Right hindlimb (tissue), 1 donor: ENCODE measurements at places on chromosomes 7 and 10.

- no peak for DNase-seq
Observed at GRCh38 chr7:113921363-113921762, 2.6 kb upstream of the PPP1R3A start.

- peak; percentile 59 for DNase-seq
Observed at GRCh38 chr10:46516660-46517416, 39.6 kb downstream of the GPRIN2 start.

- no peak for DNase-seq
Observed at GRCh38 chr10:1662438-1663025, 74.8 kb downstream of the ADARB2 start.

DNA sequence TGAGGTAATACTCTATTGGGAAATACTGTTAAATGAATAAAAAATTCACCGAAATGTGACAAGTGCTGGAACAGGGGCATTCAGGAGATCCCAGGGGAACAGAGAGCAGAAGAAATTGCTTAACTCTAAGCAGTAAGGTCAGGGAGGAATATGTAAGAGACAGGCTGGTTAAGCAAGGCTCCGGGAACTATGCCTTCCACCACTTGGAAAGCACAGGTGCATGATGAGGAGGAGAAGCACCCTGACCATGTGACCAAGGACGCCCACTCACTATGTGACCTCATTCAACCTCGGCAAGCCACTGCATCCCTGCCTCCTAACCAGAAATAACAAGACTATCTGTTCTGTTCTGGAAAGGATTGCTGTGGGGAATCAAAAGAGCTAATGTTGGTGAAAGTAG, 218.4 kb downstream of the ELMO1 start:
- no peak for DNase-seq

DNA sequence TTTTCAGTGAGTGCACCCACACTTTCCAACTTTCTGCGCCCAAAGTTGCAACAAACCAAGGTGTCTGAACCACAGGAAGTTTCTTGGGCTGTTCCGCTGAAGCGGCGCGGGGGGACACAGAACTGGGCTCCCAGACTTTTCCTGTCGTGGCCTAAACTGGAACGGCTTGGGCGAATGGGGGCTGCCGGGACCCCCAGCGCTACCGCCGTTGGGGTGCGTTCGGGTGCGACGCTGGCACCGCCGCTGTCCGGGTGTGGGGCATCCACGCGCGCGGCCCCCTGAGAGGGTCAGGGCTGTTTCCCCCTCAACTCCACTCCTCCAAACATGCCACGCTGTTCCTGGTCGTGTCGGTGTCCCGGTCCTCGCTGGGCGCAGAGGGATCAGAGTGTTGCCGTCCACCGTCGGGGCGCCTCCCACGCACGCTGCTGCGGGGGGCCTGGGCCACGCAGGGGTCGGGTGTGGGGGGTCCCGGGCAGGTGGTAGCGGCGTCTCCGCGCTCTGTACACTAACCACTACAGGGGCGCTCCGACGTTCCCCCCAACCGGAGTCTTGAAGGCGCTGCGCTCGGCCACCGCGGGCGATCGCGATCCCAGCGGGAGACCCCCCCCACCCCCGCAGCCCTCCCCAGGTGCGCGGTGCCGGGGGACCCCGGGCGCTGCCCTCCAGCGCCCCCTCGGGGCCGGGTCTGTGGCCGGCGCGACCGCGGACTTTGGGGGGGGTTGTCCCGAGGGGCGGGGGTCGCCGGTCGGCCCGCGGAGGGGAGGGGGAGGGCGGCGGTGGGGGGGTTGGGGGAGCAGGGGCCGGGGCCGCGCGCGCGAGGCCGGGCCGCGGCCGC, 2.2 kb upstream of the CUX1 start:
- DNase-seq, result no peak

DNA sequence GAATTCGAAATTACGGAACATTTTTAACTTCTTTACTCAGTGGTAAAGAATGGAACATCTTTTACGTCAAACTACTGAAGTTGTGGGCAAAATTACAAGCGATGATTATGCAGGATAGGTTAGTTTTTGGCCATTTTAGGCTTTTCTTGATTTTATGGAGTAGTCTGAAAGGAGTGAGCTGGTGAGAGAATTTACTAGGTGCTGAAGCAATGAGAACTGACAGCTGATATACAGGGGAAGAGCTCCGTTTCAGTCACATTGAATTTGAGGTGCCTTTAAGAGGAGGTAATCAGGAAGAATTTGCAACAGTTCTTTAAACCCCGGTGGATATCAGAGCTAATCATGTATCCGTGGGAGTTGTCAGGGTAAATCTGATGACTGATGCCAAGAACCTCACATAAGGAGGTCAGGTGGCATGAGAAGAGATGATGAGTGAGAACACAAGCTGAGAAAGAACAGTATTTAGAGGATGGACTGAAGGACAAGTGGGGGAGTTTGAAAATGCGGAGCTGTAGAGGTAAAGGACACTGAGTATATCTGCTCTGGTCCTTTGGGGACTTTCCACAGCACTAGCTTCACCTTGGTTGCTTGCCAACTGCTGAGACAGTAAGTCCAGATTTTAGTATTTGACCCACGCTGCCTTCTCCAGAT, 104.3 kb downstream of the AHR start:
- DNase-seq, result no peak

- no peak for DNase-seq
Observed at GRCh38 chr10:118308664-118309063, 33.5 kb downstream of the FAM204A start.

DNA sequence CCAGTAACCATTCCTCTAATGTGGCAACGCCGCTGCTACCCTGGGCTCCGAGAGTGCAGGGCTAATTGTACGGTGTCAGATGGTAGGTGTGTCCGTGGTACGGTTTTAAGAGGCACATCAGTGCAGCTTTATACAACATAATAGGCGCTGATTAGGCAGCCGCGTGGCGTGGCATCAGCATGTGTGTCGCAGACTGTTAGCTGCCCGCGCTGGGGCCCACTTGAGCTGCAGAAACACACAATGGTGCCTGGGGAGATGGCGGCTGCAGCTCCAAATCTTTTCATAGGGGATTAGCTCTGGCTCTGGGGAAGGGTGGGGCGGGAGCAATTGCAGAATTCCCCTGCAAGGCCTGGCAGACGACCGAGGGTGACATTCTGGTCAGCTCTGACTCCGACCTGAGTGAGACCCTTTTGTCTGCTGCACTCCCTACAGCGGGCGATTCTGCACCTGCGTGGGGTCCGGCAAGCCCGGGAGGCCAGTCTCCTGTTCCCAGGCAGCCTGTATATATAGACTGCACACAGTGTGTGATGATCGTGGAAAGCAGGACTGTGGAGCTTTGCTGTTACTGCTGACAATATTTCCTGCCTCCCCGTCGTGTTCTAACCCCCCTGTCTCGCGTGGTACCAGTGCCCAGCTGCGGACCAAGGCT, 722.7 kb upstream of the CELF2 start:
- no peak for DNase-seq

GRCh38 chr7:134755422-134756022, 23.9 kb upstream of the CALD1 start:
- DNase-seq, result no peak

GRCh38 chr10:11548065-11548767, 63.2 kb downstream of the USP6NL start:
- DNase-seq, result no peak

- no peak for DNase-seq
Observed at GRCh38 chr7:1552200-1552599, 3.8 kb downstream of the TMEM184A start.

DNA sequence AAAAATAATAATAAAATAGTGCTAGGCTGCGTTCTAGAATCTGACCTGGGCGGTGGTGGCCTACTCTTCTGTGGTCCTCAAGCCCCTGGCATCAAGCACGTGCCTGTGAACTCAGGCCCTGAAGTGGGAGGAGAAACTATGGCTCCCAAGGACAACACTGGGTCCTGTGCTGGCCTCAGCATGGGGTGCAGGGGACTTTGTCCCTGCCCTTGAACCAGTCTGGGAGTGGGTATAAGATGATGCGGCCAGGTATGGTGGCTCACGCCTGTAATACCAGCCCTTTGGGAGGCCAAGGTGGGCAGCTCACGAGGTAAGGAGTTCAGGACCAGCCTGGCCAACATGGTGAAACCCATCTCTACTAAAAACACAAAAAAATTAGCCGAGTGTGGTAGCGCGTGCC, 5.5 kb downstream of the ZP3 start:
- no peak for DNase-seq

- DNase-seq, result peak; percentile 49
Observed at GRCh38 chr7:18541181-18541870, 45.8 kb downstream of the HDAC9 start.
